ENCODE measurements at places on chromosomes 3 and 15.

- peak; percentile 38 for DNase-seq
Observed at GRCh38 chr3:136186344-136186743, 9.8 kb downstream of the MSL2 start.

DNA sequence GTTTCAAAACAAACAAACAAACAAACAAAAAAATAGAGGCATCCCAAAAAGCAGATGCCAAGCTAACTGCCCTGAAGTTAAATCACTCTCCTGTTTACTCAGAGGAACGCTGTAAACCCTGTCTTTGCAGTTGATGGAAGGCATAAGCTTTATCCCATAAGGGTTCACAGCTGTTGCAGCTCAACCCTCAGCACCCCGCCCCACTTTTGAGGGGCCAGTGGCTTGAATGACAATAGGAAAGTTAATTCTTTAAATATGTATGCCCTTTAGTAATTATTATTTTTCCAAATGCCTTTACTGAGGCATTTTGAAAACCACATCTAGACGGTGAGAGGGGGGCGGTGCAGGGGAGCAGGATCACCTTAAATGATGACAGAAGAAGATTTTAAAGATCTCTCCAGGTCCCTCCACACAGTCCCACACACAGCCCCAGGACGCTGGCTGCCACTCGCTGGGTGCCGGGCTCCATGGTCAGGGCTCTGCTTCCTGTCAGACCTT is 272.1 kb downstream of the FAM43A start:
- no peak for DNase-seq

- peak; percentile 61 for DNase-seq
Observed at GRCh38 chr15:99014803-99015697, 7.5 kb upstream of the PGPEP1L start.

GRCh38 chr3:197168606-197169005 is 129.8 kb downstream of the DLG1 start:
- DNase-seq, result no peak

DNA sequence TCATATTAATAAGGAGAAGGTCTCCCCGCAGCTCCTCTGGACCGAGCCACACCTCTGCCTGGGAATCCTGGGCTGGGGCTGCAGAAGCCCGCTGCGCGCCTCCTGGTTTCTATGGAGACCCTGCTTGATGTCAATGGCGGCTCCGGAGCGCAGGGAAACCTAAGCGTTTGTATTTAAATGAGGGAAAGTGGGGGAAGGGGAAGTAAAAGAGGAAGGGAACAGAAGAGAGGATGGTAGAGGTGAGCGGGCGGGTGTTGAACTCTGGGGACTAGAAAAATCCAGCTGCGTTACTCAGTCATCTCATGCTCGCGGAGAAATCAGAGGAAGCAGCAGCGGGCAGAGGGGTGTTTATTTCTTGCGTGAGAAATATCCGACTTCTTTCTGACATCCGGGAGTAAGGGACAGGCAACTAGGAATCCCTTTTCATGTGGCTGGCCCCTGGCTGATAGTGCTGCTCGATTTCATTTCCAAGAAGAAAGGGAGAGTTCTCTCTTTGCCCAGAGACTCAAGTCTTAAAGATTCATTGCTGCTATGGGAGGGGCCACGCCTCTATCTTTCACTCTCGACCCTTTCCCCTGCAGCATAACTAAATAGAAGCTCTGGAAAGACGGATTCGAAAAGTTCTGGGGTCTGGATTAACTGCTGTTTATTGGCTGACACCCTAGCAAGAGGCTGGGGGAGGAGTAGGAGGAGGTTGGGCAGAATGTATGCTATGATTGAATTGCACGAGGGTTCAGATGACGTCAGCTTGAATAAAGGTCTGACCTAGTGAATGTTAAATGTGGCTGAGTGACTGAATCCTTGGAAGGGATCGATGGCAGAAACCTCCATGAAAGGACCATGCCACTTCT is 110.5 kb upstream of the GAP43 start:
- DNase-seq, result peak; percentile 20

GRCh38 chr3:99579965-99580364 is 58.4 kb upstream of the COL8A1 start:
- no peak for DNase-seq

- no peak for DNase-seq
Observed at GRCh38 chr15:57618325-57618724, 26.6 kb downstream of the MYZAP start.

DNA sequence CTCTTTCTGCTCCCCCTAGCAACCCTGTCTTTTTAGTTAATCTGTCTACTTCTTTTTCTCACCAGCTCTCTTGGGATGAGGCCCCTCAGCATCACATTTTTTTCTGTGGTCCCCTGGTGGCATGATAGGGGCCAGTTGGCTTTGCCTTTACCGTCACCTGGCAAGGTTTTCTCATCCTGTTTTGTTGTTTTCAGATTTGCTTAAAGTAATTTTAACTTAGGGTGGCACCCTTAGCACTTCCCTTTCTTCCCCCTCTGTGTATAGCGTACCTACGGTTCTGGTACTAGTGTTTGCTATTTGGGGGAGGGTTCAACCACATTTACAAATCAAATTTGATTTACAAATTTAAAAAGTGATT is 35.6 kb downstream of the PDCD6IP start:
- DNase-seq, result no peak

DNA sequence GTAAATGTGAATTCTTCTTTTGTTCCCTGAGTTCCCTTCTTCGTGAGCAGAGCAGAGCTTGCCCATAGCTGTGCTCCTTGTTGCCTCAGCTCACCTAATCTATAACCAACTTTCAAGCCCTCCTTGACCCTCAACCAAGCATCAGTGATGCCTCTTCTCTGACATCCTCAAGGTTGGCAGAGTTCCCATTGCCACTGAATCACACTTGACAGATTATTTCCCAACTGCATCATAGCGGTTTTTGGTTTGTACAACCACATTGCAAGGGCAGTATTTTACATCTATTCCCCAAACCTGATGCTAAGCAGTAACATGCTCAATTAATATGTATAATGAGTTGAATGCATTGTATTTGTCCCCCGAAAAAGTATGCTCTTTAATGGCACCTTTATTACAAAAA is 133.0 kb upstream of the SNTN start:
- DNase-seq, result no peak

GRCh38 chr3:15522016-15522415 is 510 bp upstream of the COLQ start:
- DNase-seq, result no peak

DNA sequence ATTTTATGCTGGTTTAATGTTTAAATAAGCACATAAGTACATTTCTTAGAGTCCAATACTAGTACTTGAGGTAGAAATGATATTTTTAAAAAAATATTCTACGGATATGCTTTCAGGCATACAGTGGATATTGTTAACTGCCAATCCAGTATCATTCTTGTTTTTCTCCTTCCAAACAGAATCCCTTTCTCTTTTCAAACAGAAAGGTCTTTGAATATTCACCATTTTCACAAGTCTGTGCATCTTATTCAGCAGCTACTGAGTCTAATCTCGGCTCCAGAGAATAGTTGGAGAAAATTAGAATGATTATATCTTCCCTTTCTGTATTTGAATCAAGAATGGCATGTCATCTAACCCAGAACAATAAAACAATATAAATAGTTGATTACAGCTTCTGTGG is 174.5 kb downstream of the GOLGA6L6 start:
- DNase-seq, result no peak

DNA sequence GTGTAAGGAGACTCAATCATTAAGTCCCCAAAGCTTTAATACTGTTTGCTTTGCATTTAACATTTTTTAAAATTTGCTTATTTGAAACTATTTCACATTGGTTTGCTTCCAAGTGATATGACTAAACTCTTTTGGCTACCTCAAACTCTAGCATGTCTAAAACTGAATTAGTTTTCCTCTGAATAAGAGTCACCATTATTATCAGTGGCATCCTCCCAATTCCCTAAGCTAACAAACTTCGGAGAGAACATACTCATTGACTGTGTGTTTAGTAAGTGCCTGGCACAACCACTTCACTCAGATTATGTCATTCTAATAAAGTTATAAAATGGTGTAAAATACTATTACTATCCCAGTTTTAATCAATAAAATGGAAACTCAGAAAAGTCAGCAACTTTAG is 21.9 kb downstream of the ATOSA start:
- no peak for DNase-seq

- DNase-seq, result peak; percentile 83
Observed at GRCh38 chr15:70023064-70023768, 74.5 kb downstream of the TLE3 start.

- no peak for DNase-seq
Observed at GRCh38 chr15:78266229-78266628, 1.9 kb downstream of the DNAJA4 start.

DNA sequence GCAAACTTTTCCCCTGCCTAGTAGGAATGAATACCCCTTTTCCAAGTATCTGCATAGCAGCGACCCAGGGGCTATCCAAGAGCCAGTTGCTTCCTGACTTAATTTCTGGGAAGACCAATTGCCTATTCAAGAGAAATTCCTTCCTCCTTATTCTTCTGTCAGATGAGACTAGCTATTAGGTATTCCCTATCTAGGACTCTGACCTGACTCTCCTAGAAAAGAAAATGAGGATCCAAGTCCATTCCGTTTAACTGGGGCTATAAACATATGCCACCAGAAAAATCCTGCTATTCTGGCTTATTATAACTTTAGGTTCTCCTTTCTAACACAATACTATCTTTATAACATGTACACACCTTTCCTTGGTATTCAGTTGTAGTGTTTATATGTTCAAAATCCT is 1.7 kb downstream of the HHLA2 start:
- no peak for DNase-seq

DNA sequence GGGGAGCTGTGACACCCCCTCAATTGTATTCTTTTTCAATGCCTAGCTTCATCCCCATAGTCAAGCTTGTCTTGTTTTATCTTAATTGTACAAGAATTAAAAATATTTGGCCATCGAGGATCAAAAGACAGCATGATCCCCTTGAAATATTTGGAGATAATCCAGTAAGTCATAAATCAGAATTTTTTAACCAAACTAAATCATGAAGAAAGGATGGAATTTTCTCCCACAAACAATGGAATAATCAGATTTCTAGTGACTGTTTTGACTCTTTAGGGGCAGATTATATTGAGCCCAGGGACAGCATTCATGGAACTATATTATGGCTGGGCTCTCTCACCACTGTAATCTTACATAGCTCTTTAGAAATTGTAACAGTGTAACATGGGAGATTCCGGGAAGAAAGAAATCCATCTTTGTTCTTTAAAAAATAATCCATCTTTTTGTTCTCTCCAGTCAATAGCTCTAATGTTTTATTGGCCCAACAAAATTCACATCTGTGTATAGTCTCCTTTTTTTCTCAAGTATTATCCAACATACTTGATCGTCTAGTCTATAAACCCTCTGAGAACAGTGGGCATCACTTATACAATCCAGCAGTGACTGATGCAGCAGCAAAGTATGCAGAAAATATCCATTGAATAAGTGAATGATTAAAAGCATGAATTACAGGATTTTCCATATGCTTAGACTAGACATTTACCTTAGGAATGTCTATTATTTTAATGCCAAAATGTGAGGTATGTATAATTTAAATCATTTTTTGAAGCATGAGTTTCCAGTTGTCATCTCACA is 277.0 kb upstream of the PLSCR5 start:
- no peak for DNase-seq

GRCh38 chr3:194984622-194985021 is 286.3 kb downstream of the XXYLT1 start:
- no peak for DNase-seq

- DNase-seq, result no peak
Observed at GRCh38 chr3:142318331-142318730, 92.9 kb upstream of the GK5 start.

DNA sequence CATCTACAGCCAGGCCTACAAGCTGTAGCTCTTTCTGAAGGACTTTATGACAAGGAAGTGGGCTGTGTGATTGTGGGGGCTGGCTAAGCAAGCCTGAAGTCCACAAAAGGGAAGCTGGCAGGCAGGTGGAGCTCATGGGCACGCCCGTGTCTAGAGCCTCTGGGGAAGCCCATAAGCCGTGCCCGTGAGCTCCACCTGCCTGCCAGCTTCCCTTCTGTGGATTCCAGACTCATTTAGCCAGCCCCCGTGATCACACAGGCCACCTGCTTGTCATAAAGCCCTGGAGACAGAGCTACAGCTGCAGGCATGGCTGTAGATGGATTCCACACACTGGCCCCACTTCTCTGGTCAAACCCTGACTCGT is 15.2 kb downstream of the EFCC1 start:
- DNase-seq, result peak; percentile 61

DNA sequence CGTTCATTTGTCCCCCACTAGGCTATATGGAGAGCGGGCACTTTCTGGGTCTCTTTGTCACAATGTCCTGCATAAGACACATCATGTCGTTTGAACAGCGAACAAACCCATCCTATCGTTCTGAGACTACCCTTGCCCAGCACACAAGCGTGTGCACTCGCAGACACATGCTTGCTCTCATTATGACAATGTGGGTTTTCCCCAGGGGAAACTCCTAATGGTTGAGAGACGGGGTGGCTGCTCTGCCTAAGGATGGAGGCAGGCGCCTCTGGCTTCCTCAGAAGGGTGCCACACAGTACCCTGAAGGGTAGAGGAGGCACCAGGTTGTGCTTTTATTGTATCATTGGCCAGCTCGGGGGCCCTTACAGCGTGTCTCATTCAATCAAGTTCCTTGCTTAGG is 51.0 kb upstream of the MYZAP start:
- DNase-seq, result peak; percentile 75

GRCh38 chr15:89007989-89008388 is 80.3 kb upstream of the ABHD2 start:
- no peak for DNase-seq

Data from activated CD4-positive, alpha-beta T cell treated with anti-CD3 and anti-CD28 coated beads, Interleukin-10, Interleukin-2, amounts not matched to agents 100 ng/mL and 50 ng/mL, durations not matched to agents 16 hours and 8 hours (primary cell).